ENCODE measurements at places on chromosomes 6 and 20. TPM values are rescaled to one million over a fixed set of nuclear protein-coding genes. Genes with fewer than 3 reads are reported as not detected.
A peak's percentile ranks its signal among the peaks of the same experiment; 100 is the strongest.

GRCh38 chr6:23690453-23691049 lies 435.5 kb upstream of the NRSN1 start:
- no peaks in the 10 kb centered on the region for H3K36me3 ChIP-seq
- no peak overlapping the region for H3K4me3 ChIP-seq
- no peak overlapping the region for H3K27ac ChIP-seq
- no peaks in the 10 kb centered on the region for H3K4me1 ChIP-seq
- H3K27me3 ChIP-seq = no peaks in the 10 kb centered on the region

- peak; percentile 18 for DNase-seq
- peaks cover 47% of the 10 kb centered on the region for H3K4me1 ChIP-seq
- H3K36me3 ChIP-seq = peaks cover 5% of the 10 kb centered on the region
- no peaks in the 10 kb centered on the region for H3K27me3 ChIP-seq
These were observed 11.8 kb downstream of the FAM110A start for GRCh38 chr20:845226-845868.

DNA sequence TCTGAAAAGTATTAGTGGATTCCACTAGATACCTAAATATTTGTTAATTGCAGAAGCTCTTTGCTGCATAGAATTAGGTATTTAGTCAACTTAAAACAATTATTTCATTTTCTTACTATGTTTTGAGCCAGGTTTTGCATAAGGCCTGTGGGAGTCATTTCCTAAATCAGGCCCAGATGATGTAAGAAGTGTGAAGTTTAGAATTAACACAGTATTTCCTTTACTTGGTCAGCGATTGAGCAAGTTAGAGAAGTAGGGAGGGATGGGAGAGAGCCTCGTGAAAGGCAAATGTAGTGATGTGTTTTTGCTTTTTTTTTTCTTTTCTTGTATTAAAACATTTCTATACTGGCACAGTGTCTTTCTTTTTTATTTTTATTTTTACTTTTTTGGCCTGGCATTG lies 711.1 kb downstream of the HDGFL1 start:
- H3K4me1 ChIP-seq = no peaks in the 10 kb centered on the region
- no peak overlapping the region for H3K27ac ChIP-seq
- no peak overlapping the region for H3K4me3 ChIP-seq
- no peak for DNase-seq

DNA sequence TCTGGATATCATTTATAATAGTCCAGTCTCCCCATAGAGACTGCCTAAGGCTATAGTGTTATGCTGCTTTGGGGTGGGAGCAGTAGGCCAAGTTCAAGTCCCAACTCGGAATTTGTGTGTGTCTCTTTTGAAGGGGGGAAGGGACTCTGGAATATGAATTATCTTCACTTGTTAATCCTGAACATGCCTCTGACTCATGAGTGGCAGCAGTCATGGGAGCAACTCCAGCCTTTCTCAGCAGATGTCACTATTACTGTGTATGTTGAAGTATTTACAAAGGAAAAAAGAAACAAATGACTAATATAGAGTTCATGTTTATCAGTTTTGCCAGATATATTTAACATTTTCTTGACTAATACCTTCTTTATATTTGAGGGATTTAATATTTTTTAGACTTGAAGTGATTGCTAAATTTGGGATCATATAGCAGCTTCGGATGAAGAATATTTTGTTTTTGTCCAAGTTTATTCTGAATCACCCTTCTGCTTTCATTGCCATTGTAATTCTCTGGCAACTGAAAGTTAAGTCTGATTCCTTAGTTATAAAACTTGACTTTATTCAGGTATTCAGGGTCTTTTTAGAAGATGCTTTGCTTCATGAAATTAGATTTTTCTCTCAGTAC lies 23.4 kb downstream of the FAM217A start:
- H3K4me1 ChIP-seq = peaks cover 21% of the 10 kb centered on the region
- no peaks in the 10 kb centered on the region for H3K27me3 ChIP-seq
- no peak overlapping the region for H3K4me3 ChIP-seq
- DNase-seq = peak; percentile 23
- peak overlapping the region; percentile 50 for H3K27ac ChIP-seq
- H3K36me3 ChIP-seq = peaks cover 35% of the 10 kb centered on the region

DNA sequence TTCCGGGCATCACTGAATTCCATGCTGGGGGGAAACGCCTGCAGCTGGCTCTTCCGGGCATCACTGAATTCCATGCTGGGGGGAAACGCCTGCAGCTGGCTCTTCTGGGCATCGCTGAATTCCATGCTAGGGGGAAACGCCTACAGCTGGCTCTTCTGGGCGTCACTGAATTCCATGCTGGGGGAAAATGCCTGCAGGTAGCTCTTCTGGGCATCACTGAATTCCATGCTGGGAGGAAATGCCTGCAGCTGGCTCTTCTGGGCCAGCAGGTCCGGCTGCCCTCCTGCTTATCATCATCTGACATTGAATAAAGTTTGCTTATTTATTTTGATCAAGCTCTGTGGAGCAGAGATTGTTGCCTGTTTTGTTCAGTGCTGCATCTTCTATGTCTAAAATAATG lies 355.1 kb downstream of the SMOC2 start:
- no peak for DNase-seq
- no peak overlapping the region for H3K4me3 ChIP-seq
- H3K36me3 ChIP-seq = no peaks in the 10 kb centered on the region
- no peaks in the 10 kb centered on the region for H3K4me1 ChIP-seq
- no peak overlapping the region for H3K27ac ChIP-seq

GRCh38 chr6:71394926-71395325 lies 106.3 kb downstream of the OGFRL1 start:
- H3K4me1 ChIP-seq = no peaks in the 10 kb centered on the region
- DNase-seq = no peak
- peaks cover 8% of the 10 kb centered on the region for H3K27me3 ChIP-seq
- H3K27ac ChIP-seq = no peak overlapping the region

DNA sequence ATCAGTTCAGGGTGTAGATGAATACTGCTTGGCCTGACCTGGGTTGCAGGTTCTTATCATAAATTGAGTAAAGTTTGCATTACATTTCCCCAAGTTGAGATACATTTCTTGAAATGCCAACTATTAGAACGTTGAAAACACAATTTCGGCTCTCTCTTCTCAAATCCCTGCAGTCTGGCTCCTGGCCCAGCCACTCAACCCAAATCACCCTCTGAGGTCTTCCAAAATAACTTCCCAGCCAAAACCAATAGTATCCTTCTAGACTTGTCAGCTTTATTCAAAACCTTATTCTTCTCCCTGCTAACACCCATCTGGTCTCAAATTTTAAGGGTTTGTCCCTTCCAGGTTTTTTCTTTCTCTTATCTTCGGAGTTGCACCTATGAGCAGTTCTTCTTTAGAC lies 263.6 kb downstream of the EYA4 start:
- no peak overlapping the region for H3K4me3 ChIP-seq
- DNase-seq = no peak
- H3K4me1 ChIP-seq = no peaks in the 10 kb centered on the region
- H3K27me3 ChIP-seq = peaks cover 10% of the 10 kb centered on the region
- H3K36me3 ChIP-seq = no peaks in the 10 kb centered on the region
- H3K27ac ChIP-seq = no peak overlapping the region

GRCh38 chr6:167481307-167481926 lies 156.5 kb downstream of the TTLL2 start:
- peaks cover 23% of the 10 kb centered on the region for H3K27me3 ChIP-seq
- H3K36me3 ChIP-seq = no peaks in the 10 kb centered on the region
- H3K4me1 ChIP-seq = no peaks in the 10 kb centered on the region
- no peak for DNase-seq
- no peak overlapping the region for H3K4me3 ChIP-seq

DNA sequence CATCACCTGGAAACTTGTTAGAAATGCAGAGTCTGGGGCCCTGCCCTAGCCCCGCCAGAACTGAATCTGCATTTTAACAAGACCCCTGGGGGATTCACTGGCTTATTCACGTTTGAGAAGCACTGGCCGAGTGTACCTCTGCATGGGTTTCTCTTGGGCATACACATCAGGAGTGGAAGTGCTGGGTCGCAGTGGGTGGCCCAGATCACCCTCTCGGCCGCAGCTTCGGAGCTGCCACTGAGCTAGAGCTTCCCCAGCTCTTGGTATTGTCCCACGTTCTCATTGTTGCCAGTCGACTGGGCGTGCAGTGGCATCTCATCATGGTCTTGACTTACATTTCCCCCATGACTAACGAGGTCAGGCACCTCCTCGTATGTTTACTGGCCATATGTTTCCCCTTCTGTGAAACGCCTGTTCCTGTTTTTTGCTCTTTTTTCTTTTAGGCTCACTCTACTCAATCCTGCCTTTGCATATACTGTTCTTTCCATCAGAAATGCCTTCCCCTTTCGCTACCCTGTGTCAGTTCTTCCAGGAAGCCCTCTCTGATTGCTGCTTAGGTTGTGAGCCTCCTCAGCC lies 3.0 kb upstream of the DLGAP4 start:
- H3K36me3 ChIP-seq = no peaks in the 10 kb centered on the region
- peaks cover 63% of the 10 kb centered on the region for H3K27me3 ChIP-seq
- H3K4me1 ChIP-seq = peaks cover 2% of the 10 kb centered on the region
- no peak overlapping the region for H3K27ac ChIP-seq
- DNase-seq = no peak

DNA sequence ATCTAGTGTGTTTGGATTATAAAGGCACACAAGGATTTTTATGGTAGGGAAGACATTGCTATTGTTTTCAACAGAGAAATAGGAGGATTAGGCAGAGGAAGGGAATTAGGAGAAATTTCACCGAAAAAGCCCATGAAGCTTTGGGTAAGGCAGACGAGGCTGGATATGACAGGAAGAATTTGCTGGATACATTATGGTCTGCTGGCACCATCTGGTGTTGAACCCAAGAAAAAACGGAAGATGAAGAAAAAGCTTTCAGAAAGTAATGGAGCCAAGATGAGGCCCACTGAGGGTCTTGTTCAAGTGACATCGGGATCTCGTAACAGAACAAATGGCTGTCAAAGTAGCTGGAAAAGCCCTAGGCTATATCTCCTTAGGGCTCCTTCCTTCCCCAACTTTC lies 56.5 kb downstream of the OR2J2 start:
- no peak overlapping the region for H3K27ac ChIP-seq
- no peaks in the 10 kb centered on the region for H3K4me1 ChIP-seq
- no peak for DNase-seq
- no peak overlapping the region for H3K4me3 ChIP-seq
- peaks cover 38% of the 10 kb centered on the region for H3K27me3 ChIP-seq

- DNase-seq = peak; percentile 48
- peaks cover 26% of the 10 kb centered on the region for H3K27me3 ChIP-seq
- H3K36me3 ChIP-seq = no peaks in the 10 kb centered on the region
- no peaks in the 10 kb centered on the region for H3K4me1 ChIP-seq
- H3K4me3 ChIP-seq = no peak overlapping the region
These were observed 171.6 kb upstream of the FBXL4 start for GRCh38 chr6:99119109-99120031.

GRCh38 chr6:101393251-101393828 lies at the start of gene GRIK2:
TSS of gene GRIK2 (plus strand) at chr6:101393708.
- H3K4me1 ChIP-seq = peaks cover 3% of the 10 kb centered on the region
- H3K27ac ChIP-seq = no peak within 1 kb of the TSS
- no peak within 1 kb of the TSS for H3K4me3 ChIP-seq
- DNase-seq = no peak

DNA sequence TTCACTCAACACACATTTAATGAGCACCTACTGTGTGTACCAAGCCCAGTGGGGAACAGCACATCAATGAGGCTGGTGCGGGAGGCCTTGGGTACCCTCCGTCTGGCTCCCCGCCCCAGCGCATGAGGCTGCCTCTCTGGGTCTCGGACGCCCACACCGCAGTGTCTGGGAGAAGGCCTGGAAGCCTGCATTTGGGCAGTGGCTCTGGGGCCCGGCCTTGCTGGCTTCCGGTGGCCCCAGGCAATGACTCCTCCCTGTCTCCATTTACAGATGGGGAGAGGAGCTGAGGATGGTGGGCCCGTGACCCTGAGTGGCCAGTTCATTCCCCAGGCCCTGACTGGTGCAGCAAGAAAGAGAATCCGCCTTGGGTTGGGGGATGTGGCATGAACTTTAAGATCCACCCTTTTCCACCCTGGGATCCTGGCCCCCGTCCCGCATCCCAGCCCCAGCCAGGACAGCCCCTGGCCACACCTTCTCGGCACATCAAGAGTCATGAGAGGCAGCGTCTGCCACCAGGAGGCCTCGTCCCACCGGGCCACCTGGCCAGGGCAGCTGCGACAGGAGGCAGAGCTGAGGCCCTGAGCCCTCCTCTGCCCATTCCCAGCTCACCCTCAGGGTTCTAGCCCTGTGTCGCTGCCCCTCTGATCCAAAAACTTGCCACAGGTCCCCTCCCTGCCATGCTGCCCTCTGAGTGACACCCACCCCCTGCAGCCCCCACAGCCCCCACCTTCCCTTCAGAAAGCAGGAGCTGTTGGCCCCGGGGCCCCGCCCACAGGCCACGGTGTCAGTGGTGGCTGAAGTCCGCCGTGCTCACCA lies 17.5 kb upstream of the MRGBP start:
- H3K27ac ChIP-seq = peak overlapping the region; percentile 50
- DNase-seq = no peak
- no peaks in the 10 kb centered on the region for H3K36me3 ChIP-seq
- peaks cover 41% of the 10 kb centered on the region for H3K4me1 ChIP-seq
- H3K4me3 ChIP-seq = no peak overlapping the region

GRCh38 chr6:112330879-112331265 lies 16.3 kb upstream of the RFPL4B start:
- H3K4me3 ChIP-seq = no peak overlapping the region
- H3K27me3 ChIP-seq = peaks cover 11% of the 10 kb centered on the region
- no peaks in the 10 kb centered on the region for H3K4me1 ChIP-seq
- H3K36me3 ChIP-seq = no peaks in the 10 kb centered on the region

DNA sequence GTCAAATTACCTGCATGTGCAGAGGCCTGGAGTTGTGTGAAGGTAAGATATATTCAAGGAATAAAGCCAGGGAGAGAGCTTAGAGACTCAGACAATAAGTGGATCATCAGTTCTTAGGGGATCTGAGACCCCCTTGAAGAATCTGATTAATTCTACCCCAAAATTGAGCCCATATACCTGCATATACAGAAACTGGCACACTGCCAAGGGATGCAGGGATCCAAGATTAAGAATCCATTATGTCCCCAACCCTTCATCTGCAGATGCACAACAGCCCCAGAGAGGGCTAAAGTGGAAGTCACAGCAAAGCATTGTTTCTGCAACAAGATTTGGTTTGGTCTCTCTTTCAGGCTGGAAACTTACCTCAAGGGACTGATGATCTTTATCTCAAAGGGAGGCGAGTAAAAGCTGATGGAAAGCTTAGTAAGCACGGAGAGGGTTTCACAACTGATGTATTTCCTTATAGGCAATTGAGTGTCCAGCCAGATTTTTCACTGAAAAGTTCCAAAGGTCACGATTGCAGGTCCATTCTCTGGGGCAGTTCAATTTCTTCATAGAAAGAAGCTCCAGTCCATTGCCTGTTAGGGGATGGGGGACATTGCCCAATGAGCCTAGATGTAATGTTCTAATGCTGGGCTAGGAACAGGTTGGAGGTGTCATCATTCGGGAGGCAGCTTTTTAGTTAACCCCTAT lies 20.9 kb upstream of the STK35 start:
- H3K27ac ChIP-seq = no peak overlapping the region
- peaks cover 25% of the 10 kb centered on the region for H3K27me3 ChIP-seq
- no peaks in the 10 kb centered on the region for H3K36me3 ChIP-seq
- no peak for DNase-seq
- H3K4me3 ChIP-seq = no peak overlapping the region

- H3K4me3 ChIP-seq = peak overlapping the region; percentile 51
- H3K27ac ChIP-seq = peak overlapping the region; percentile 32
- peak; percentile 78 for DNase-seq
- no peaks in the 10 kb centered on the region for H3K36me3 ChIP-seq
These were observed 39.0 kb upstream of the SLCO4A1 start for GRCh38 chr20:62603021-62603906.

Gene RFX6
- total RNA-seq = not detected

Gene CLIC5
- 0.52 TPM for total RNA-seq

Gene LY86
- 1.8 TPM for total RNA-seq

Gene TGM3
- total RNA-seq = not detected

Gene CCND3
- total RNA-seq = 1,165 TPM

Gene C2
- total RNA-seq = 2.1 TPM

Gene MLIP
- total RNA-seq = not detected

Gene COL20A1
- total RNA-seq = 0.05 TPM

Gene NR2E1
- not detected for total RNA-seq
